Stimulated activated CD4-positive, alpha-beta T cell treated with anti-CD3 and anti-CD28 coated beads, Interleukin-15, amount 100 ng/mL, for 48 hours (primary cell): ENCODE measurements at places on chromosomes 1 and 21.

GRCh38 chr1:7620196-7620595 is 150.9 kb upstream of the VAMP3 start:
- DNase-seq = no peak

DNA sequence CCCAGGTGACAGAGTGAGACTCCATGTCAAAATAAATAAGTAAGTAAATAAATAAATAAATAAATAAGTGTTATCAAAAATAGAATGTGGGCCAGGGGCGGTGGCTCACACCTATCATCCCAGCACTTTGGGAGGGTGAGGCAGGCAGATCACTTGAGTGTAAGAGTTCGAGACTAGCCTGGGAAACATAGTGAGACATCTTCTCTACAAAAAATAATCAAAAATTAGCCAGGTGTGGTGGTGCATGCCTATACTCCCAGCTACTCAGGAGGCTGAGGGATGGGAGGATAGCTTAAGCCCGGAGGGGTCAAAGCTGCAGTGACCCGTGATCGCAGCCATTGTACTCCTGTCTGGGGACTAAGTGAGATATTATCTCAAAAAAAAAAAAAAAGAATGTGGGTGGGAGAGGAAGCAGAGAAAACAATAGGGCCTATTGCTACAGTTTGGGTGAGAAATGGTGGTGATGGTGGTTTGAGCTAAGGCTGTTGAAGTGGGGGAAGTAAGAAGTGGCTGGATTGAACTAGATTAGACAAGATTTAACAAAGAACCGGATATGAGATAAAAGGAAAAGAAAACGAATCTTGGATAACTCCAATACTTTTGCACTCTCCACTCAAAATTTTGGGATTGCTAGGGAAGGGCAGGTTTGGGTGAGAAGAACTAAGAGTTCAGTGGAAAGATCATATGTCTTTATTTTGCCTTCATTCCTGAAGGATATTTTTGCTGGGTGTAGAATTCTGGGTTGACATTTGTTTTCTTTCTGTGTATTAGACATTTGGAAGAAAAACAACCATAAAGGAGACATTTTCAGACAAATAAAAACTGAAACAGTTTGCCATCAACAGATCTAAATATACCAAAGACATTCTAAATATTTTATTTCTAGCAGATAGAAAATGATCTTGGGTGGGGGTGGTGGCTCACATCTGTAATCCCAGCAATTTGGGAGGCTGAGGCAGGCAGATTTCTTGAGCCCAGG is 57.1 kb upstream of the SPOCD1 start:
- DNase-seq = no peak

GRCh38 chr1:66852870-66853269 is 51.8 kb upstream of the INSL5 start:
- no peak for DNase-seq

GRCh38 chr21:42699196-42699595 is 45.8 kb downstream of the PDE9A start:
- no peak for DNase-seq

GRCh38 chr1:246435421-246436041 is 71.5 kb downstream of the SMYD3 start:
- no peak for DNase-seq

- DNase-seq = no peak
Observed at GRCh38 chr1:51669272-51669671, 52.4 kb downstream of the OSBPL9 start.

DNA sequence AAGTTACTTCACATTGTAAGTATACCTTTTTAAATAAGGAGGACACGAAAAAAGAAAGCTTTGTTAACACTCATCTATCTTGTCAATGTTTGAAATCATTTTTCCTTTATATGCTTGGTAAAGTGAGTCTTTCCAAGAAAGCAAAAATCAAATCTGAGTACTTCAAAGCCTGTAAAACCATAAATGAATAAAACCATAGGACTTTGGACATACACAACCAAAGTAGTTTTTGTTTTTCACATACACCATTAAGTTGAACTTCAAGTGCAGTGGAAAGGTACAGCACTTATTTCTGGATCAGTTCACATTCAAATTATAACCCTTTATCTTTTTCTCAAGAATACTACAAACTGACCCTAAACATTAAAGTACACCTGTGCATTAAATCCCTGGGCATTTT is 10.1 kb upstream of the PSMG1 start:
- no peak for DNase-seq

DNA sequence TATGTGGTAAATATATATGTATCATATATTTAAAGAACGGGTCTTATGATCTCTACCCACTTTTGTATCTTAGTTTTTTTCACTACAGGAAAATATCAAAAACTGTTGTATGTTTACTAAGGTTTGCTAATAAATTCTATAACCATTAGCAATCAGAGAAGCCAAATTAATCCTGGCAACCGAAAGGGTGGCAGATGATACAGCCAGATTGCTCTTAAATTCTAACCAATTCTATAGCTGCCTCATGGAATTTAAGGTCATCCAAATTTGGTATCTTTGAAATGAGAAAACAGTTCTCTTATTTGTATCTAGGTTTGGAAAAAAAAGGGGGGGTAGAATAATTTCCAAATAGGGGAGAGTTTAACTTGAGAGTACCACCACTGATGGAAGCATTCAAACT is 591.2 kb downstream of the SMYD3 start:
- no peak for DNase-seq

- DNase-seq = no peak
Observed at GRCh38 chr1:169867012-169867675, 26.6 kb downstream of the SCYL3 start.

GRCh38 chr1:99527078-99527477 is 118.8 kb upstream of the PALMD start:
- no peak for DNase-seq

DNA sequence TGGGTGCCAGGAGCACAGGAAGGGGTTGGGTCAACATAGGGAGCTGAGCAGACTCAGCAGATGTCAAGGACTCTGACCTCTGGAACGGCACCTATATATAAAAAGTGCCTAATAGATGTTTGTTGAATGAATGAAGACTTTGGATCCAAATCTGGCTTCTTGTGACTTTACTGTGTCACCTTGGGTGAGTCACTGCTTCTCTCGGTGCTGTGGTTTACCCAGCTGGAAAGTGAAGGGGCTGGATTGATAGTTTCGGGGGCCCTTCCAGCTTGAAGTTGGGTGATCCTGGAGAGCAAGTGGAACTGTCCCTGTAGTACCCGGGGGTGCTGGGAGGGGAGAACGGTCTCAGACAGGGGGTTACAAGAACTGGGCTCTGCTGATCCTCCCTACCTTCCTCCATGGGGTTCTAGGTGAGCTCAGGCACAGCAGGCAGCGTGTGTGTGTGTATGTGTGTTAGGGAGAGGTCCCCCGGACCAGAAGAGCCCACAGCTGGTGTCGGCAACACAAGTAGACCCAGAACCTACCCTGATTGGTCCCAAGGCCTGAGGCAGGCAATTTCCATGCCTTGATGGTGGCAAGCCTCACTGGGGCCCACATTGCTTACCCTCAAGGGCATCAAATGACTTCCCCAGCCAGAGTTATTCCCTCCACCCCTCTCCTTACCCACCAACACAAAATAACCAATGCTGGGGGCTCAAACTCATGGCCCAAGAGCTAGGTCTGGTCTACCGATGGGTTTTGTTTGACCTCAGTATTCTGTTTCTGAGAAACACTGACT is 5.5 kb upstream of the PADI1 start:
- DNase-seq = no peak

- DNase-seq = no peak
Observed at GRCh38 chr1:37031429-37031828, 2.9 kb downstream of the GRIK3 start.

DNA sequence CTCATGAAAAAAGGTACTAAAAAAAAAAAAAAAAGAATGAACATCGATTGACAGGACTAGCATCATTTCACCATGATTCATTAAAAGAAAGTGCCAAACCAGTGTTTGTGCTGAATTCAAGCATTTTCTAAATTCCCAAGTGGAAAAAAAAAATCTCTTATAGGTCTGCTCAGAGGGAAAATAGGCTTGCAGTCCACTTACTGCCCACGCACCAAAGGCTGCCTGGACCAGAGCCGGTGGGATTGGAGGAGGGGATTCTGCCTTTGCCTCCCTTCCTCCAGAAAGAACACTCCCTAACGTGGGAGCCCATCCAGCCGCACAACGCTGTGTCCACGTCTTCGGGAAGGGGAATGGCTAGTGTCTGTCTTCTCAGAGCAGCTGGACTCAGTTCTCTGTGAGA is 5.5 kb upstream of the TRAPPC10 start:
- no peak for DNase-seq

DNA sequence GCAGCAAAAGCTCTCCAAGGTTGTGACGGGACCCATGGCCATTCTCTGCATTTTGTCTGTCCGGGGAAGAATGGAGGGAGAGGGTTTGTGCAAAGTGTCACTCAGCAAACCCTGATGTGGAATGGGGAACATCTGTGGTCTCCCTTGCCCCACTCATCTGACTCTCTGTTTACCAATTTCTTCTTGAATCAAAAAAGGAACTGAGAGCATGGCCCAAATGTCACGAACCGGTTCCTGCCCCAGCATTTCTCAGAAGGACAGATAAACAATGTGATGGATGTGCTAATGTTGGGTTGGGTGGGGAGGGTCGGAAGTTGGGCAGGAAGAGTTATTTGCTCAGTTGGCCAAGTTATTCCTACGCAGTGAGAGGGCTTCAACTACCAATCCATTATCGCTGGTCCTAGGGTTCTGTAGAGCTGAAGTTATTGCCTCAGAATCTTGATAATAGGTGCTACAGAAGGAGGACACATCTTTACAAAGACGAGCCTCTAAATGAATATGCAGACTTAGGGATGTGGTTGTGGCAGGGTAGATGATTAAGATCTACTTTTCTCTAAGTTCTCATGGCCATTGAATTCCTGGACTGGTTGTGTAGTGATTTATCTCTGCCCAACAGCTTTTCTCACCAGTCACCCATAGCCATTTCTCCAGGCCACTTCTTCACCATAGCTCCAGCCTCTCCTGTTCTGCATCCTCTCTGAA is 9.6 kb upstream of the DUSP12 start:
- no peak for DNase-seq
